ENCODE measurements at places on chromosomes 6 and 20.

DNA sequence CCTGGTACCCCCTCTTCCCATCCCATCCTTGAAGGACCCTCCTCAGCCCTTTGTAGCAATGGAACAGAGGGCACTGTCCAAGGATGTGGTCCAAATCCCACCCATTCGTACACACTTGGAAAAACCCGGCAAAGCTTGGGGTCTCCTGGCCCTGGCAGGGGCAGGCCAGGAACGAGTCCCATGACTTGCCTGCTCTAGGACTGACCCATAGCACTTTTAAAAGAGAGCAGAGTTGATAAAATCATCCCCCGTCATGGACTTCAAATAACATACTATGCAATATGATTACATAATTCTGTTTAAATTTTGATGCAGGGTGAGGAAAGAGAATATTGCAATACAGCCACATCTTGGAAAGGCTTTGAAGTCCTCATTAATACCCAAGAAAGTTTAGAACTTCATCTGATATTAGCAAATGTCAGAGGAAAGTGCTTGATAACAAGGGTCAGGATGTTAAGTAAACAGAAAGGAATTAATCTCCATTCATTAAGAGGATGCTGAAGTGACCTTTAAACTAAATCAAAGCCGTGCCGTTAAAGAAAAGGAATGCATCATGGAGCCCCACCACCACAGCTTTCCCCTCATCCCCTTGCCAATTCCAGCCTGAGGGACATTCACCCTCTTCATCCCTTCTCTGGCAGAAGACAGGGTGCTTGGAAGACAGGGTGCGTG, 60.7 kb upstream of the NXT1 start:
- DNase-seq, result no peak

DNA sequence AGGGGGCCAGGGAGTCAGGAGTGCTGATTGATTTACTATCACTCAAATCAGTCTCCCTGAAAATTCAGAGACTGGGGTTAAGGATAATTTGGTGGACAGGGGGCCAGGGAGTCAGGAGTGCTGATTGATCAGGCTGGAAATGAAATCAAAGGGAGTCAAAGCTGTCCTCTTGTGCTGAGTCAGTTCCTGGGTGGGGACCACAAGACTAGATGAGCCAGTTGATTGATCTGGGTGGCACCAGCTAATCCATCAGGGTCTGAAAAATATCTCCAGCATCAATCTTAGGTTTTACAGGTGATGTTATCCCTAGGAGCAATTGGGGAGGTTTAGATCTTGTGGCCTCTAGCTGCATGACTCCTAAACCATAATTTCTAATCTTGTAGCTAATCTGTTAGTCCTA, 6.1 kb upstream of the AFG1L start:
- DNase-seq, result no peak

- DNase-seq, result no peak
These were observed 139.6 kb upstream of the HCRTR2 start for GRCh38 chr6:55034752-55035151.

GRCh38 chr6:11575408-11576033, 38.0 kb downstream of the TMEM170B start:
- peak; percentile 83 for DNase-seq

DNA sequence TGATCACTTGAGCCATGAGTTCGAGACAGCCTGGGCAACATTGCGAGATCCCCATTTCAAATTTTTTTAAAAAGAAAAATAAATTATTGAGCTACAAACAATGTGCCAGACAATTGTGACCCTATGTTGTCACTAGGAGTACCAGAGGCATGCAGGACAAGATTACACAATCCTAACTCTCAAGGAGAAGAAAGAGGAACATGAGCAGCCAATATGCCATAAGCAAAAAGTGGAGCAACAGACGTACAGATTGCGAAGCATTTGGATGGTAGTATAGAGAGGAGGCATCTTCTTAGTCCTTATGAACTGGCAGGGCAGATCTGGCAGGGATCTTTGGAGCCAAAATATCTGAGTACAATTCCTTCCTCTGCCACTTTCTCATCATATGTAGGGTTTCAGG, 156.4 kb downstream of the OR2B2 start:
- DNase-seq, result no peak

GRCh38 chr20:62615750-62616251, 26.5 kb upstream of the SLCO4A1 start:
- no peak for DNase-seq

GRCh38 chr6:36765594-36766398, 68.2 kb downstream of the RAB44 start:
- DNase-seq, result peak; percentile 93

DNA sequence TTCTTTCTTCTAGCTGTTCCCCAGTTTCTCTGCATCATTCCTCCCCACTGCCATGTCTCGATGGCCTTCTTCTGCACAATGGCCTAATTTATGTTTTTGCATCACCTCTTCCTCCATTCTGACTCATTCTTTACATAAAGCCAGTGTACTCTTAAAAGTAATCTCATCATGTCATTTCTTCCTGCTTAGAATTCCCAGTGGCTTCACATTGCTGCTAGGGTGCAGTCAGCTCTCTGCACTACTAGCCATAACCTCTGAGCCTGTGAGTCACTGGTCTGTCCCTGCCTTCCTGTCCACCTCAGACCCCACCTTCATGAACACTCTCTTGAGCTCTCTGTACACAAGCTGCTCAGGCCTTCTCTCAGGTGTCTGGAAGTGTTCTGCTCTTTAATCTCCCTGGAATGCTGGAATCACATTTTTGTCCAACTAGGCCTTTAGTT, 24.1 kb upstream of the TRIM27 start:
- no peak for DNase-seq

GRCh38 chr6:103105686-103106085, 1712.2 kb downstream of the GRIK2 start:
- no peak for DNase-seq

DNA sequence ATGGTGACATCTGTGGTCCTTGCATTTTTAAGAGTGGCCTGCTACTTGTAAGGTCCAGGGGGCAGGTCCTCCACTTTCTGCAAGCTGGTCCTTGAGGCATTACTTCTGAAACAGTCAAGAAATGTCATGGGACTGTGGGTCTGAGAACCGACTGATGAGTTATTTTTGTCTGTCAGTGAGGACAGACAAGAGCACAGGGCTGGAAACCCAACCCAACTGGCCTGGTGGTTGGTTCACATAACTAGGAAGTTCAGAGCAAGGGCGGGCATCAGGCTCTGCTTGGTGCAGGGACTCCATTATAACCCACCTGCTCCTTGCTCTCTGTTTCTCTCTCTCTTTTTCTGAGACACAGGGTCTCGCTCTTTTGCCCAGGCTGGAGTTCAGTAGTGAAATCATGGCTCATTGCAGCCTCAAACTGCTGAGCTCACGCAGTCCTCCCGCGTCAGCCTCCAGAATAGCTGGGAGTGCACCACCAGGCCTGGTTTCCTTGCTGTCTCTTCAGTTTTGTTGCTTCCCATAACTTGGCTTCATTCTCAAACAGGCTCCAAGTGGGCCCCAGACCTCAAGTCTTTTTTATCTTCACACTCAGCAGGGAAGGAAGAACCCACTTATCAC, 9.2 kb downstream of the CST3 start:
- DNase-seq, result no peak

GRCh38 chr6:14022673-14023072, 94.9 kb upstream of the CD83 start:
- DNase-seq, result no peak

GRCh38 chr20:32329817-32330554, 28.1 kb upstream of the ASXL1 start:
- no peak for DNase-seq

- no peak for DNase-seq
These were observed 13.1 kb downstream of the QRSL1 start for GRCh38 chr6:106642476-106642875.

DNA sequence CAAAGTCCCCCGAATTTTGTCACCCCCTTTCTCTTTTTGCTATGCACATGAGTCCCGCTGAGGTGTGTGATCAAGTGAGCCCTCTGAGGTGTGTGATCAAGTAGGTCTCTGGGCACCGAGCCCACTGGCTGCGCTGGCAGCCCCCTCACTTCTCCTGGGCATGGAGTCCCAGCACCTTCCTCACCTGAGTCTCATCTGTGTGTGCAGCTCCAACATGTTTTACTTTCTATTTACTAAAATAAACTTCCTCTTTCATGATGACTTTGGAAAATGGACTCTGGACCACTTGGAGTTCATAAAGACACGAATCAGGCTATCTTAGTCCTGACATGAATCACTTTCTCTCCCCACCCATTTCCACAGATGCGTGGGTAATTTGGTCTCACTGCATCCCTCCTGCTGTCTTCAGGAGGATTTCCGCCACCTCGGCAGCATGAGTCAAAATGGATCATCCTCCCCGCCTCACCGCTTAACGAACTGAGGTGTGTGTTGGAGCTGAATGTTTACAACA, 39.8 kb downstream of the PRDM1 start:
- no peak for DNase-seq

DNA sequence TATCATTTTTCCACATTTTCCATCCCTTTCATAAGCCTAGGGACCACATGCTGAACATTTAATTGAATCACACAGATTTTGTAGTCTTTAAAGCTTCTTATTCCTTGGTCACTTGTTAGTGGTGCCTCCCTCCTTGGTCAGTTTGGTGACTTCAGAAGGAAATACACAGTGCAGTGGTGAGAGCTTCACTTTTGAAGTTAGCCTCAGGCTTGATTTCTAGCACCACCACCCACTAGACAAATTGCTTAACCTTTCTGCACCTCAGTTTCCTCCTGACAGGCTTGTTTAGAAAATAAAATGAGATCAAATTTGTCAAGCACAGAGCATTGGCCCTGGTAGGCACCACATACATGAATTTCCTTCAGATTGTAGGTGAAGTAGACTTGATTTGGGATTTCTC, 91.7 kb downstream of the FOXO3 start:
- no peak for DNase-seq

- peak; percentile 9 for DNase-seq
These were observed 552.8 kb upstream of the CITED2 start for GRCh38 chr6:139927236-139927635.

DNA sequence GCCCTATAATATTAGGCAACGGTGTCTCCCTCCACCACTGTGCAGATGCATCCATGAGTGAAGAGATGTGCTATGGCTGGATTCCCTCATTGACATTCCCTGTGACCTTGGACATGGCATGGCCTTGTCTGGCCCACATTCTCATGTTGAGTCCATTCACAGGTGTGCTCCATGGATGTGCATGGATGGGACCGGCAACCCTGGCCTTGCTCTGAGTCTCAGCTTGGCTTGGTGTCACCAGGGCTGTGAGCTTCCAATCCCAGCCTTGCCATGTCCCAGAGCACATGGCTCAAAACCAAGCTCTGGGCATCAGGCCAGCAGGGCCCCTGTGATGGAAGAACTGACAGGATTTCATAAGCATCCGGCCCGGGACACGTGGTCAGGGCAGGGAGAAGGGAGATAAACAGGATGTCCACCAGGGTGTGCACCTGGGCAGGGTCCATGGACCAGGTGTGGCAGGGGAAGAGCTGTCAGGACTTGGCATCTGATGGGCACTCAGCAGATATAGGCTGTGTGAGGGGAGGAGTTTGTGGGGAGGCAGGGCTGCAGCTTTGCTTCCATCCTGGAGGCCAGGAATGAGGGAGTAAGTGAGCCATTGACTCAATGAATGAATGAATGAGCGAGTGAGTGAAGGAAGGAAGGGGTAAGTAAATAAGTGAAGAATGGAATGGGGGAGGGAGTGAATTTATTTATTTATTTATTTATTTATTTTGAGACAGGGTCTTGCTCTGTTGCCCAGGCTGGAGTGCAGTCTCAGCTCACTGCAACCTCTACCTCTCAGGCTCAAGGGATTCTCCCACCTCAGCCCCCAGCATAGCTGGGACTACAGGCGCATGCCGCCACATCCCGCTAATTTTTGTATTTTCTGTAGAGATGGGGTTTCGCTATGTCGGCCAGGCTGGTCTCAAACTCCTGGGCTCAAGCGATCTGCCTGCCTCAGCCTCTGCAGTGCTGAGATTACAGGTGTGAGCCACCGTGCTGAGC, 15.7 kb downstream of the NRSN2 start:
- DNase-seq, result peak; percentile 56

DNA sequence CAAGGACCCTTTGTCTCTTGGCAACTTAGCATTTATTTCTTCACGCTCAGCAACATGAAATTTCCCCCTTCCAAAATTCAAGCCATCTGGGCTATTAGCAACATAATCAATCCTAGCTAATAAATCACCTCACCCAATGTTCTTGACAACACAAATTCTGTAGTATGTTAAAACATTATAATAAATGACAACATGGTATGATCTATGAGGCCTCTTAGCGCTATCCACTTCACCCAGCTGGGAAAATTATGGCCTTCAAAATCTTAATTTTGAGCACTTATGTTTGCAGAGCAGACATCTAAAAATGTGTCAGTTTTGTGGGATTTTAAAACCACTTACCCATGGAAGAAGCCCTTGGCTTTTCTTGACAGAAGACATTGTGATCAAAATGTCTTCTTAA, 181.9 kb downstream of the HDGFL1 start:
- no peak for DNase-seq

DNA sequence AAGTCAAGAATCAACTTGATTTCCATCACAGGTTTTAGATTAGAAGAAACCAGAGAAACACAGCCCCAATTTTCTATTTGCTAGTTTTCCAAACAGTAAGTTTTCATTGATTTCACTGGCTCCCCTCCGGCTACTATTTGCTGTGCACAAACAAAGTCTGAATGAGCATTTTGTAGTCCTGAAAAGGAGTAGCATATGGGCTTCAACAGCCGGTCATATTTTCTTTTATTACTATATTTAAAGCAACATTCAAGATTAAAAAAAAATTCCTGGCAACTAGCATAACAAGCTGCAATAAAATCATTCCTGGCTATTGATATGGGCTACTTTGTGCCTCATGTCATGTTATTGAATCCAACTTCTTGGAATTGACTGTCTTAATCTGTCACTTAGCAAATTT, 48.3 kb downstream of the CARMIL1 start:
- no peak for DNase-seq

DNA sequence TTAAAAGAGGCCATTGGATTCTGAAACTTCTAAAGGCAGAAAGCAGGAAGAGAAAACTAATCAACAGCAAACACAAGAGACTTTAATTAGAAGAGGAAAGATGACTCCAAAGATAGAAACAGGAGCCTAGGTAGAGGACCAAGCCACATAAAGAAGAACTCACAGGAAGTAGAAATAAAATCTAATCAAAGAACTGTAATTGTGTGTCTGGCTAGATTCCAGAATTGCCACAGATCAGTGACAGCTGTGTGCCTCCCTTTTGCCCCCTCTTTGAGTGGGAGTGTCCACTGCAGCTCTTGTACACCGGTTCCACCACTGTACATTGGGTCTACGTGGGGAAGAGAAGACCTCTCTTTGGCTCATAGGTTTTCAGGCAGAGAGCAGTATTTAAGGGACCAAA, 22.3 kb upstream of the THEMIS start:
- DNase-seq, result no peak

- DNase-seq, result peak; percentile 63
These were observed 53.6 kb upstream of the BHLHE23 start for GRCh38 chr20:63060057-63060991.

- DNase-seq, result no peak
These were observed 128.7 kb downstream of the TMEM242 start for GRCh38 chr6:157194643-157195042.

GRCh38 chr6:85126485-85127167, 323.3 kb upstream of the NT5E start:
- DNase-seq, result peak; percentile 67

GRCh38 chr6:28506807-28507475, 8.7 kb downstream of the GPX6 start:
- no peak for DNase-seq

All from NCI-H82 (cell line).